Tibial nerve (tissue), 4 donors: ENCODE measurements at places on chromosomes 16 and 17. TPM values are rescaled to one million over a fixed set of nuclear protein-coding genes. Genes with fewer than 3 reads are reported as not detected.

Gene CHST5
- not detected for total RNA-seq

Gene CSH2
- not detected for total RNA-seq

Gene C17orf75
- total RNA-seq: 19.5 TPM

Gene CPHXL2
- not detected for total RNA-seq

Gene FBXL16
- total RNA-seq: 2.4 TPM

Gene STX1B
- 1.5 TPM for total RNA-seq

Gene KRT27
- total RNA-seq: not detected

DNA sequence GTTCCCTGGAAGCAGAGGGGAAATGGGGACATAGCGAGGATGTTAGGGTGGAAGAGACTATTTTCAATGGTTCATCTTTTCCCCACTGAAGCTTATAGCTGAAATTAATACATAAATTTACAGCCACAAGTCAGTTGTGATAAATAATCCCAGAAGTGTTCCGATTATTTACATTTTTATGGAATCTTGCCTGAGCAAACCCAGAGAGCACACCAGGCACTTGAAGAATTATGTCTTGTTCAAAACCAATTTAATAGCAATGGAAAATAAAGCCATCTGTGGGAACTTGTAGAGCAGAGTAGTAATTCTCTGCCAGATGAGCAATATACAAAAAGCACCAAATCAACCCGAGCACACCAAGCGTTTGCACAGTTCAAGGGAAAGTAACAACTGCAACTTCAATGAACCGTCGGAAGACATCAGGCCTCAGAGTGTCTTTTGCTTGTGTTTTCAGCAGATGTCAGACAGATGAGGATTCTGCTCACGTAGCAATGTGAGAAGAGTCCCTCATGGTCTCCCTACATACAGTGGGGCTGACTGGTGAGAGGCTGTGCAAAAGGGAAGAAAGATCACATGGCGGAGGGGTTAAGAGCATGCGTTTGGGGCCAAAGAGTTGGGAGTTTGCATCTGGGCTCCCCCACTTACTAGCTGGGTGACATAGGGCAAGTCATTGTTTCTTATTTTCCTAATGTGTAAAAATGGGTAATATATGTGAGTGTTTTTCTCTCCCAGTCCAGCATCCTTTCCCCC, 148.7 kb upstream of the HS3ST2 start:
- DNase-seq: no peak

- DNase-seq: peak; percentile 7
Observed at GRCh38 chr16:2881783-2882649, 999 bp upstream of the FLYWCH2 start.

GRCh38 chr16:77965346-77965745, 57.0 kb upstream of the CLEC3A start:
- DNase-seq: no peak

GRCh38 chr17:55769625-55770000, 18.8 kb downstream of the PCTP start:
- peak; percentile 31 for DNase-seq

GRCh38 chr17:53466733-53467132, 356.0 kb upstream of the KIF2B start:
- DNase-seq: no peak

- DNase-seq: no peak
Observed at GRCh38 chr16:1145383-1146100, 7.4 kb upstream of the CACNA1H start.

DNA sequence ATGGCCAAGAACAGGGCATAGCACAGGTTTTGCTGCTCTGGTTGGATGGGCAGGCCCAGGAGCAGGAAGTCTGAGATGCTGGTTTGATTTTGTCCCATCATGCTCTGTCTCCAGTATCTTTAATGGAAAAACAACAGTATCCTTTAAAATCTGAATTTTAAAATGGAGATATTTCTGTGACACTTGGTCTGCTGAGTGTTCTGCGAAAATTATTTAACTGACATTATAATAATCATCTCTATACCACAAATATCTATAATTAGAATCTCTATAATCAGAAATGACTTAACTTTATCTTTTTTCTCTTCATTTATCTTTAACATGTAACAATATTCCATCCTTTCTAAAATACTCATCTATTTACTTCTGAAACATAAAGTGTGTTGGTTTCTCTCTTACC, at the start of gene OR1E1:
TSS of gene OR1E1 (minus strand) at position 101 of the 400 bp plus-strand sequence. CDS start at position 101, 0 bp downstream.
- DNase-seq: no peak

- no peak for DNase-seq
Observed at GRCh38 chr16:75495076-75495674, at the start of gene CHST6. Gene CHST6, minus strand, starts transcription at chr16:75495441. Its CDS starts 15,613 bp downstream, at chr16:75479828.

GRCh38 chr17:80104321-80104955, 3.1 kb downstream of the GAA start:
- DNase-seq: no peak

DNA sequence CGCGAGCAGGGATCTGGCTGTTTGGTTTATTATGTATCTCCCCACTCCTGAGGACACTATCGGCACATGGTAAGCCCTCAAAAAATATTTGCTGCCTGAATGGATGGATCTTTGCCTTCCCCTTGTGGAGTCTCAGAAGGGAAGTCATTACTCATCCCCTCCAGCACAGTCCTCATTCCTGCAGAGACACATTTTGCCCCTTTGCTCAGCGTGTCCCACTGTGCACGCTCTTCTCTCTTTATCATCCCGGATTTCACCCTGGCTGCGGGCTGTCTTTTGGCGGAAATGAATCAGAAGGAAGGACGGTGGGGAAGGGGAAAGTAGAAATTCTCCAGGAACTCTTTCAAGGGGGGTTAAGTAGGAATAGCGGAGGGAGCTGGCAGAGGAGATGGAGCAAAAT, 125.2 kb upstream of the CDC42EP4 start:
- DNase-seq: no peak

GRCh38 chr17:62921817-62922216, 44.2 kb upstream of the TANC2 start:
- no peak for DNase-seq

- peak; percentile 57 for DNase-seq
Observed at GRCh38 chr17:74430706-74431567, 951 bp upstream of the GPRC5C start.

DNA sequence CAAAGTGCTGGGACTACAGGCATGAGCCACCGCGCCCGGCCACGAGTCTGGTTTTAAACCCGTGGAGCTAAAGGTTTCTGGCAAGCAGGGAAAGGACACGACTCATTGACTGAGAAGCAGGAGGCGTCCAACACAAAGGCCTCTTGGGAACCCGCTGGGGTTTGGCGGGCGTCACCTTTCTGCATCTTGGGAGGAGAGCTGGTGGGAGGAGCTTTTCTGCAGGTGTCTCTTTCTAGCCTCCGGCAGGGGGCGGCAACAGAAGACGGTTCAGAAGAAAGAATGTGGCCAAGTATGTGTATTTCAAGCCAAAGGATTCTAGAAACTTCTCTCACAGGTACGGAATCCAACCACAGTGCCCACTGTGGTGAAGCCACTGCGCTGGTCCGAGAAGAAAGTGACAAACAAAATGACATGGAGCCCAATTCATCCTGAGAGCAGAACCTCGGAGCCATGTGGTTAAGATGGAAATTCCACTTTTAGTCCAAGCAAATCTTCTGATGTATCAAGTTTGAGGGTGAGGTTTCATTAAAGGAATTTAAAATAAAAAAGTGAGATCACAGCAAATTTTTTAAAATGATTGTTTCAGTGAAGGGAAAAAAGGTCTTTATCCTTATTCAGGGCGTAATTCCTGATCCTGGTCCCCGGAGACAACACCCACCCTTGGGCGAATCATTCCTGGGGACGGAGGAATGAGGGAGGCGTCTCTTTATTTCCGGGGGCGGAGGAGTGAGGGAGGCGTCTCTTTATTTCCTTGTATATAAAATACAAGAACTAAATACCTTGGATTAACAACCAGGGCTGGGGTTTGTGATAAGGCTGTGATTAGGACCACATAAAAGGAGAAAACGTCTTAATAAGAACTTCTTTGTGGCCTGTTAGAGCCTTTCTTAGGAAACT, 97.6 kb downstream of the MRM3 start:
- peak; percentile 41 for DNase-seq

GRCh38 chr16:24002619-24003018, 166.8 kb downstream of the PRKCB start:
- DNase-seq: no peak

GRCh38 chr17:73740370-73740769, 96.1 kb upstream of the SDK2 start:
- DNase-seq: no peak

DNA sequence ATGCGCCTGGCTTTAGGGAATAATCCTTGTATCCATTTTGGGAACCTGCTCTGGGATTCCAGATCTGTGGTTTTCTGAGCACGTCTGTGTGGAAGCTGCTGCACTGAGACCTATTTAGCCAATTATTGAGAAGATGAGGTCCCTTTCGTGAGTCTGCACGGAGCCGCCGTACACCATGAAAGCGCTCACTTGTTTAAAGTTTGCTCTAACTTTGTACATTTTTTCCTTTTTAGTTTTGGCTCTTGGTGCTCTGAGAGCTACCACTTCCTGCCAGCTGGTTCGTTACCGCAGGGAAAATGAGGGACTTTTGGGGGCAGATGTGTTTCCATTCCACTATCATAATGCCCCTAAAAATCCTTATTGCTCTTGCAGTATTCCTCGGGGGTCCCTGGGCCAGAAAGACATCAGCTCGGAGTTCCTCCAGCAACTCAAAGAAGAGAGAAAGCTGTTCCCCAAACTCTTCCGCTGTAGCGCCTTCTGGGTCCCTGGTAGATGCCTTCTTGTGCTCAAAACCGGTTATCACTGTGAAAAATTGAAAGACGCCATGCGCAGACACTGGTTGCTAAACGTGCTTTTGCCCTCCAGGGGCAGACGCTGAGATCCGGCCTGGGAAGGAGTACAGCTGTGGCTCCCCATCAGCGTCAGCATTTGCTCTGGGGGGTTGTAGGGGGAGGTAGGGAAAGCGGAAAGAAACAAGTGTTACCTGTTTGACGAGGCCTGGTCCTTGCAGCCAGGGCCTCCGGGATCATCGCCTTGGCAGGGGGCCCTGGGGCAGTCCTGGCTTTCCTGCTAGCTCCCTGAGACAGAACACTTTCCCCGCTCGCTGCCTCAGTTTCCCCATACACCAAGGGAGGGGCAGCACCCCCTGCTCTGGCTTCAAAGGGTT, 238.1 kb downstream of the MRTFB start:
- no peak for DNase-seq

DNA sequence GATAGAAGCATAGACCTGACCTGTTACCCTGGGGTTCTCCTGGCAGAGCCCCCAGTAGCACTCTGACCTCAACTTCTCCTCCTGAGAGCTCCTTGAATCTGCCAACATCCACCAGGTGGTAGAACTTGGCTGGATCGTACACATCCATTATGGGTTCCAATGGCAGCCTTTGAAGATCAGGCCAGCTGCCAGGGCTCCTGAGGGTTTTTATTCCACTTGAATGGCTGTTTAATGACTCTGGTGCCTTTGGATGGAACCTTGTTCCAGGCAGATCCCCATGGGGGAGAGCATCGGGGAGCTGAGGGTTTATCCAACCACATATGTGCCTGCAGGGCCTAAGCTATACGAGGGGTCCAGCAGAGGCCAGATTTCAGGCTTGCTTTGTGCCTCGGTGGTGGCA, 47.1 kb upstream of the CLEC19A start:
- no peak for DNase-seq

- peak; percentile 14 for DNase-seq
Observed at GRCh38 chr16:87780385-87780989, 14.7 kb upstream of the KLHDC4 start.

DNA sequence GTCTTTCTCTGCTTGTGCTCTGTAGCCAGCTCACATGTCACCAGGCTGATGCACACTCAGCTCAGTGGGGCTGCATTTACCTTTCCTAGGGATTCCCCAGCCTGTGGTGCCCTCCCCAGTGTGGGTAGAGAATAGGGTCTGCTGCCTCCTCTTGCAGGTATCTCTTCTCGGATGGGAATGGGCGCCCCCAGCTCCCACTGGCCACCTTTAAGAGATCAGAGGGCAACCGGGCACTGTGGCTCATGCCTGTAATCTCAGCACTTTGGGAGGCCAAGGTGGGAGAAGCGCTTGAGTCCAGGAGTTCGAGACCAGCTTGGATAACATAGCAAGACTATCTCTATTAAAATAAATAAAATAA, 3.3 kb downstream of the XYLT2 start:
- no peak for DNase-seq

- DNase-seq: peak; percentile 46
Observed at GRCh38 chr16:85612191-85612800, 826 bp upstream of the GSE1 start.

DNA sequence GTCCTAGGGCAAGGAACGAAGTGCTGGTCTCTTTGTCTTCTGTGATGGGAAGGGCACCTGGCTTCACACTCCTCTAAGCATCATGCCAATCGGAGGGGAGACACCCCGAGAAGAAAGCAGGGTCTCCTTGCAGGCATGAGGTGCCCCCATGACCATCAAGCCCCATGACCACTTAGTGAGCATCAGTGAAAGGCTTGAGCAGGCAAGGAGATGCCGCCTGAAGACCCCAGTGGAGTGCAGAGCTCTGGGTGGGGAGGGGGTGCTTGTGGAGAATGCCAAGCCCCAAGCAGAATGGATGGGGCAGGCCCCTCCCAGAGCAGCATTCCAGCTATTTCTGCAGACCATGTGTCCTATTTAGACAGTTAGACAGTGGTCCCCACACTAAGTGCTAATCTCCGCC, 232.7 kb upstream of the TNRC6C start:
- DNase-seq: no peak

- DNase-seq: no peak
Observed at GRCh38 chr17:7146115-7146514, 31.5 kb upstream of the ASGR2 start.

DNA sequence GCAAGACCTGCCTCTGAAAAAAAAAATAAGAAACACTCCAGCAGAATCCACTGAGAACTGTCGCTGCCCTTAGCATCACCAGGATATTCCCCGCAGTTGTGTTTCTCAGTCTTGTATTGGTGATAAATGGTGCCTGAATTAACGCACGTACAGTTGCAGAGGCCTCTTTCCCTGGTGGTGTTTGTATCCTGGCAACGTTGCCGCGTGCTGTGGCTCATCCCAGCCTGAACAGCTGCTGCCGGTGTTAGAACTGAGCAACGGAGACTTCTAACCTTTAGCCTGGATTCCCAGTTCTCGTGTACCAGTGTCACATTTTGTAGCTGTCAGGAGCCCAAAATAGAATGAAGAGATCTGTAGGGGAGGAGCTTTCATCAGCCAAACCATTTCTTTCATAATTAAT, 4.8 kb downstream of the MLYCD start:
- DNase-seq: peak; percentile 34

DNA sequence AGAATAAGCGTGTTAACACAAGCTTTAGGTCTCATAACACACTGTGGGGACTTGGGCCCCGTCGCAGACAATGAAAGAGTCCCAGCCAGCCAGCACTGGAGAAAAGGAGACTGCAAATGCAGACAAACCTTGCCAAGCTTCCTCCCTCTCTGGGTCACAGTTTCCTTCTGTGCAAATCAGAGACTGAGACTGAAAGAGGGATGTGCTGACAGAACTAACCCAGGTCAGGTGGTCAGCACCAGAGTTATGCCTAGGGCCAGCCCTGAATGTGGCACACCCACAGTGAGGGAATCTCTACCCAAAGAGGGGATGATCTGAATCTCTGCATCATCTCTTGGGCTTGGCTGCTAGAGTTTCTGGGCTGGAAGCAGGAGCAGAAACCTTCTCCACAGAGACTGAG, 282.3 kb upstream of the CCL2 start:
- no peak for DNase-seq

DNA sequence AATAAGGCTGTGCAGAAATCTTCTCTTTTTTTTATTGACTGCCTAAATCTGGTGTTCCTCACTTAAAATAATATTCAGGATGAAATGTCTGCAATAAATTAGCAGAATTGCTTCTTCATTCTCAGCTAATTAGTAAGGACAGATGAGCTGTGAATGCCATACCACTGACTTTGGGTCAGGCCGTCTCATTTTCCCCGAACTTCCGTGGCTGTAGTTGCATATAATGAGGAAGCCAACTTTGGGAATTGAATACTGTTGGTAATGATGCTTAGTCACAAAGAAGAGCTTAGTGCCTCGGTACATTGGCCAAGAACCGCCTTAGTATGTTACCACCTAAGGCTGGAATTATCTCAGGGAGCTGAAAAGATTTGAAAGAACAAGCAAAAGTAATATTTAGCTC, 47.6 kb downstream of the NUP93 start:
- no peak for DNase-seq
